ENCODE measurements at places on chromosomes 2 and 18.

GRCh38 chr2:137252934-137253333 is 487.6 kb downstream of the THSD7B start:
- DNase-seq = no peak

GRCh38 chr2:69250981-69251380 is 136.0 kb downstream of the GFPT1 start:
- DNase-seq = no peak

DNA sequence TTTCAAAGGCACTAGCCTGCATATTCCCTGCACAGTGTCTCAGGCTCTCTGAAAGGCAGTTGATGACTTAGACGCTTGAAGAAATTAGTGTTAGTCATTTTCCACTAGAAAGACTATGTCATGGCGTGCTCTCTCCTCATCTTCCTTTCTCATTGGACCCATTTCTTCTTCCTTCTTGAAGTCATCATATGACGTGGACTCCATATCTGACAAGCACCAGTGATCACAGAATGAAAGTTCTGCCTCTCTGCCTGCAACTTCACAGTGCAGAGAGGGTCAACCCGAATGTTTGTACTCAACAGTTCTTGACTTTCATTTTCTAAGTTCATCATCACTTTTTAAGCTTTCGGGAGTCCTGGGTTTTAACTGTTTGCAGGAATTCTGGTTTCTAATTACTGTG is 63.7 kb upstream of the CYRIA start:
- no peak for DNase-seq

DNA sequence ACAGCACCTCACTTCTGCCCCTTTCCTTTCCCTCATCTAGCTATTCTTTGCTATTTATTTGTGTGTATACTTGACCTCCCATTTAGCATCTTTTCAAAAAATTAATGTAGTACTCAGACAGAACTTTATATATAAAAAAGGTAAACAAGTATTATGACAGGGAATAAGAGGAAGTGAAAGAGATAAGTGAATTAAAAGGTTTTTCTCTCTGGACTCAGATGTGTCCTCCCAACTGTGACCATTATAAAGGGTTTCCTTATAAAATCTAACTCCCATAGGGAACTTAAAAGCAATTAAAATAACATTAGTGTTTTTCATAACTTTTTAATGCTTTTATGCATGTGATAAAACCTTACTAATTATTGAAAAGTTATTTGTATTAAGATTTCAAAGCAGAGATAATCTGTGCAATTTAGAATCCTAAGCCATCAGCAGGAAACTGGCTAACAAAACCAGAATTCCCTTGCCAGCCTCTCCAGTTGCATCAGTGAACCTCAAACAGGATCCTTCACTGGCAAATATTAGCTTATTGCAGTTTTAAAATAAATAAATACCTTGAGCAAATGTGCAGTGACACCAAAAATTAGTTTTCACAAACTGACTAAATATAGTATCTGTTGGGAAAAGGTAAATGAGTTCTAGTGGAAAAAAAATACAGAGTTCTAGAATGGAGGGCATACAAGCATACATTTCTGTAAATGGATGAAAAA is 930.7 kb downstream of the BCL11A start:
- no peak for DNase-seq

GRCh38 chr2:213253162-213253561 is 31.1 kb upstream of the SPAG16 start:
- DNase-seq = no peak

GRCh38 chr2:239267288-239267951 is 133.4 kb downstream of the HDAC4 start:
- DNase-seq = no peak

- no peak for DNase-seq
These were observed 97.6 kb downstream of the WDR7 start for GRCh38 chr18:56748698-56749268.

GRCh38 chr18:3658529-3658928 is 208.6 kb downstream of the TGIF1 start:
- no peak for DNase-seq

- DNase-seq = no peak
These were observed 80.4 kb upstream of the RNU4ATAC start for GRCh38 chr2:121450301-121450700.

DNA sequence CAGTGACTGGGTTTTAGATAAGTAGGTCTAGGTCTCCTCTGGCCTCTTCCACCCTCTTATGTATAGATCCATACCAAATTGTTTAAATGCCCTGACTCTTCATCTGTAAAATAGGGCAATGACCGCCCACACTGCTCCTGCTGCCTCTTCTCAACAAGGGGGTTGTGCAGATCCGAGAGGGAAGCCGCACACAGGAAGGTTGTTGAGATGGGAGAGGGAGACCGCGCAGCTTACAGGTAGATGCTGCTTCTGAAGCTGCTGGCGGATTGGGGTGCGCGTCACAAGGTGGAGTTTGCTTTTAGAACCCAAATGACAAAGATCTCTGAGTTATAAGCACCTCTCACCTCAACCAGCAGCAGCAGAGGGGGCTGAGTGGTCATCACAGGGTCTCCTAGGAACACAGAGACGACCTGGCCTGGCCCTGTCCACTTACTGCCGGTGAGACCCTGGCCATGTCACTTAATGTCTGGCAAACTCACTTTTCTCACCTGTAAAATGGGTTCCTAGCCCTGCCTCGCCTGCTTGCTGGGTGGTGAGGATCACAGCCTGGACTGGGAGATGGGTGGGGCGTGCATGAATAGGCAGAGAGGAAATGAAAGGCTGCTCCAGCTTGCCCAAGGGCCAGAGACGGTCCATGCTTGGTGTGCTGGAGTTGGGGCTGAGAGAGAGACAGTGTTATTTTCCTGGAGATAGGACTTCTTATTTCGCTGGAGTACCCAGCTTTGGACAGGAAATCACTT is 251.3 kb downstream of the EIPR1 start:
- DNase-seq = no peak

- no peak for DNase-seq
These were observed 19.8 kb downstream of the MAP4K4 start for GRCh38 chr2:101717071-101717845.

- no peak for DNase-seq
These were observed 414.8 kb upstream of the ID2 start for GRCh38 chr2:8267048-8267447.

GRCh38 chr18:23539911-23540525 is 36.7 kb downstream of the RMC1 start:
- no peak for DNase-seq

- DNase-seq = no peak
These were observed 74.7 kb upstream of the PPM1B start for GRCh38 chr2:44093970-44094369.

DNA sequence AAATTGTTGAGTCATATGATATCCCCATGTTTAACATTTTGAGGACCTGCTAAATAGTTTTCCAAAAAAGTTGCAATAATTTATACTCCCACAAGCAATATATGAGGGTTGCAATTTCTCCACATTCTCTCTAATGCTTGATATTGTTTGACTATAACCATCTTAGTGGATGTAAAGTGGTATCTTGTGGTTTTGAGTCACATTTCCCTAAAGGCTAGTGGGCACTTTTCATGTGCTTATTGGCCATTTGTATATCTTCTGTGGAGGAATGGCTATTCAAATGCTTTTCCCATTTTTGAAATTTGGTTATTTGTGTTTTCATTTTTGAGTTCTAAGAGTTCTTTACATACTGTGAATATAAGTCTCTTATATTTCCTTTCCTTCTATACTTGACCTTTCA is 82.7 kb downstream of the SCG2 start:
- DNase-seq = no peak

DNA sequence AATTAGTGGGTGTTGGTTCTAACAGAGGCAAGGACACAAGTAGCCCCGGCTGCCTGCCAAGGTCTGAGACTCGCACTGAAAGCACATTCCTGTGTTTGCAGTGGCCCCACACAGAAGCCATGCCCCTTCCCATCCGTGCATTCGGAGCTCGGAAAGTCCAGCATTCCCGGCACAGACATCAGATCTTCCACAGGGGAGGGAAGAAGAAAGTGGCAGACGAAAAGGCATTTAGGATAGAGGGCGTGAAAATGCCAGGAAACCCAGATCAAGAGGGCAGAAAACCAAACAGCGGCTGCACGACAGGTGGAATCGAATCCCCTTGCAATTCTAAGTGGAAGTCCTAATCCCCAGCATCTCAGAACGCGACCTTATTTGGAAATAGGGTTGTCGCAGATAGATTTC is 105.5 kb upstream of the ASB18 start:
- no peak for DNase-seq

- no peak for DNase-seq
These were observed 380.4 kb downstream of the CLIP4 start for GRCh38 chr2:29495536-29496060.

GRCh38 chr18:57527556-57528229 is 58.8 kb downstream of the FECH start:
- no peak for DNase-seq

DNA sequence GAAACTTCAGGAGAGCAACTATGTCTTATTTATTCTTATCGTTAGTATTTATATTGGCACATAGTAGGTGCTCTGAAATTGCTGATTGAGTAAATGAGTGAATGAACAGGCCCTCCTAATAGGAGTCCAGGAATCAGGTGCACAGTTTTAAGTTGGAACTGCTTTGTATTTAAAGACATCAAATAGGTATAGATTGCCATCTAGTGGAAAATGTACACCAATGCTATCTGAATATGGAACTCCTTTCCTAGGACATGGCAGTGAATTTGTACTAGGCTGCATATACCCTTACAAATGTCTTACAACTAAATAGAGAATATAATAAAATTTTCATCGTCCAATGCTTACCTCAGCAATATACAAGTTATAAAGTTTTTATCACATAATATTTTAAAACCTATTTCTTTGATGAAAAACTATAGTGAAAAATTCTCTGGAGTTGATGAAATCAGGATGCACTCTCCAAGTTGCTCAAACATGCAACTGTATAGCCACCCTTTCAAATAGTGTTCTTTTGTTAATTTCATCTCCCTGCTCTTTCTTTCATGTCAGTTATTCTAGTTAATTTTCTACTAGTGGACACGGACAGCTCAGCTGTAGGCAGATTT is 318.9 kb upstream of the SYT4 start:
- no peak for DNase-seq

GRCh38 chr2:189406586-189407233 is 34.6 kb upstream of the WDR75 start:
- DNase-seq = no peak

- no peak for DNase-seq
These were observed at the start of gene PARD6G for GRCh38 chr18:80247393-80247841. PARD6G (minus strand) TSS chr18:80247514; CDS start chr18:80247348, 166 bp downstream.

- no peak for DNase-seq
These were observed 4.5 kb downstream of the SEMA4F start for GRCh38 chr2:74658516-74658915.

DNA sequence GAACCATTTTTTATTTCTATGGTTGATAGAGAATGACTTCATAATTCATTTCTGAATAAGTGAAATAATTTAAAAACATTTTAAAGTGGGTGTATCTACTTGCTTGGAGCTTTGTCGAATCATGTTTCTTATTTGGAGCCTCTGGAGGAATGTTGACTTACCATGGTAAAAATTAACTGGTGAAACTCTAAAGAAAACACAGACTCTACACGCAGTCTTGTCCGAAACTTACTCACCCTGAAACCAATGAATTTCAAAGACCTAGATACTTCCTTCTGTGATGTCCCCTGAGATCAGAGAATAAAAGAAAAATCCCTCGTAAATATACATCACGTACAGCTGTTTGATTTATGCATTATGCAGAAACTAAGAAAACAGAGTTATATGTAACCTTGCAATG is 665.2 kb upstream of the NRXN1 start:
- no peak for DNase-seq

- DNase-seq = no peak
These were observed 134.8 kb downstream of the SEPTIN10 start for GRCh38 chr2:109478906-109479493.

DNA sequence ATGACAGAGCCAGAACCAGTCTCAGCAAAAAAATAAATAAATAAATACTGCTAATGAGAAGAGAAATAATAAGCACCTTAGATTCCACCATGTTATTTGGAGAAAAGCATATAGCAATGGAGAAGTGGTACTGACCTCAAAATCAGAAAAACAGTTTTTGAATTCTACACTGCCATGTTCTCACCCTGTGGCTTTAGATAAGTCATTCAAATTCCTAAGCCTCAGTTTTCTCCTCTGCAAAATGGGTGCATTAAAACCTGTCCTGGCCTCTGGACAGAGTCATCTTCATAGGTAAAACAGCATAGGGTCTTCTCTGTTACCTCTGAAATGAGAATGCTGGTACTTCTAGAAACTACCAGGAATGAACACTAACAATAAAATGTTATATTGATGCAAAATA is 62.2 kb upstream of the RMP24 start:
- DNase-seq = no peak

GRCh38 chr2:191922736-191923651 is 76.1 kb upstream of the CAVIN2 start:
- no peak for DNase-seq

- no peak for DNase-seq
These were observed 37.0 kb downstream of the CTIF start for GRCh38 chr18:48575658-48576456.

- no peak for DNase-seq
These were observed 41.7 kb downstream of the UBR3 start for GRCh38 chr2:169868951-169869350.

DNA sequence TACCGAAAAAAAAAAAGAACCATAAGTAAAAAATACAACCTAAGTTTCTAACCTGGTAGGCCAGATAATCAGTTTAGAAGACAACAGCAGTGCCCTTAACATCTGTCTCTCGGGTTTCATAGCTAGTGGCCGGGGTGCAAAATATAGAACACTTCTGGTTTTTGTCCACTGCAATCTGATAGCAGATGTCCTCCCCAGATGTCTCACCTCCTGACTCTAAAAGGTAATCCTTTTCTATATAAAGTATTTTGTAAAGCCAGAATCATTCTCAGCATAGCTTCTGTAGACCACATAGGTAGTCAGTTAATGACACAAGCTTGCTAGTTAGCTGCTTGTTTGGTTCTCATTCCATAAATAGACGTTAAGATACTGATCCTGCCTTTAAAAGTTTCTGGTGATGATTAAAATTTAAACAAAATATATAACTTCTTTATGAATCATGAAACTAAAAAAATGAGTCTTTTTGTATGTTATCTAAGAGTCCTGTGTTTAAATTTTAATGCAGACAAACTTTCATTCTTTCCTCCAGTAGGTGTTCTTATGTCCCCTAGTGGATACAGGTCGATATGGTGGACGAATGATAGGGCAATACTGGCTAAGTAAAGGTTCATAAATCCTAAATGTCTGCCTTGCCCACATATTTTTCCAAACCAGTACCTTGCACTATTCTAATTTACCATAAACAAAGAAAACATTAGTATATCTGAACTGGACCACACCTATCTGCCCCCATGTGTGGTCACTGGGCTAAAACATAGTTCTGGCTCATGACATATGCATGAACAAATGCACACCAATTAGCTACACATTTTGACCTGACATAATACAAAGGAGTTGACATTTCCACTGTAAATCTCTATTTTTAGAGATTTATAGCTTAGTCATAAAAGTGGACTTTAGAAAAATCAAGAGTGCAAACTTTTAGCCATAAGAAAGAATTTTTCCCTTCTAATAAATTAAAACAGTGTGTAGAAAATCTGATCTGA is 171.0 kb downstream of the SRBD1 start:
- DNase-seq = no peak

DNA sequence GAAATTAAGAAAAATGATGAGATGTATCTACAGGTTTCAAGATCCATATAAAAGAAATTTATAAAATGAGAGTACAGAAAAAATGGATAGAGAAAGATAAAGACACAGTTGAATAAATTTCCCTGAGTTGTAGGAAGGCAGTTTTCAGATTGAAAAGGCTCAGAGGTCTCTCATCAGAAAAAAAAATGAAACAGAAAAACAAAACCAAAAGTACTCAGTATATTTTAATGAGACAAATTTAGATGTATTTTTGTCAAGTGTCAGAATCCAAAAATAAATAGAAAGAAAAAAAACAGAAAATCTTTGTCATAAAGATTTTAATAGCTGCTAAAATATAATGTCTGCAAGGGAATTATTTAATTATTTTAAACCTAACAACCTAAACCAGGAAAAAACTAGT is 520.5 kb downstream of the KCNJ3 start:
- DNase-seq = no peak

All from GOT3 (cell line).